B cell (primary cell): ENCODE measurements at places on chromosomes 16 and 17.

- no peak for DNase-seq
These were observed 819 bp downstream of the SUPT4H1 start for GRCh38 chr17:58351182-58351581.

GRCh38 chr16:17757808-17758207 lies 287.0 kb upstream of the XYLT1 start:
- no peak for DNase-seq

DNA sequence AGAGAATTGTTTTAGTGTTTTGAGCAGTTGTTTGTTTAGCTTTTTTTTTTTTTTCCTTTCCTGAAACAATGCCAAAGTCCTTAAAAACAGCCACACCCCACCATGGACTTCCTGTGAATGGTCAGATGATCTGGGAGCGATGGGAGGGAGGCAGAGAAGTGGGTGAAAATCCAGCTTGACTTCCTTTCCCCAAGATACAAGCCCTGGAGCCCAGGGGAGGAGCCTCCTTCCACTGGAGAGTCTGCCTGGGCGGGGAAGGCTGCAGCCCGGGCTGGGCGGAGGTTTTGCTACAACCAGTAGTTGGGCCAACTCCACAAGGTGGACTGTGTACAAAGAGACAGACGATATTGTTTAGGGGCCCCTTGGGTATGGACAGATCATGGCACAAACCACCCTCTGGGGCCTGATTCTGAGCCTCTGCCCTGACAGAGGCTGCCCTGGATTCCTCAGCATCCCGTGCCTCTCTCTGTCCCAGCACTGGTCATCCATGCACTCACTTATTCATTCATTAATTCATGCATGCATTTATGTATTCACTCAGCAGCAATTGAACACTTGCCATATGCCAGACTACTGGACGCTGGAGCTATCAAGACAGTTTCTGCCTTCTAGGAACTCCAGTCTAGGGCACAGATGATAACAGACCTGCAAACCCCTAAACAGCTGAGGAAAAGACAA lies 29.8 kb downstream of the WSB1 start:
- no peak for DNase-seq

DNA sequence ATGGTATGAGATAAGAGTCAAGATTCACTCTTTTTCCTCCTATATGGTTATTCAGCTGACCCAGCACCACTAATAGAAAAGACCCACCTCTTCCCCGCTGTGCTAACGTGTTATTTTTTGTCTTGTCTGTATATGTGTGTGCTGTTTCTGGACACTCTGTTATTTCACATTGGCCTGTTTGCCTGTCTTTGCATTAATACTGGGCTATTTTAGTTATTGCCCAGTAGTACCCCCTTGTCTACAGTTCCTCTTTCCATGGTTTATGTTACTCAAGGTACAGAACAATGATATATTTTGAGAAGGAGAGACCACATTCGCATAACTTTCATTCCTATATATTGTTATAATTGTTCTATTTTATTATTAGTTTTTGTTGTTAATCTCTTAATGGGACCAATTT lies 74.0 kb upstream of the SIAH1 start:
- DNase-seq, result no peak

GRCh38 chr16:87739801-87740200 lies 26.0 kb downstream of the KLHDC4 start:
- DNase-seq, result no peak

GRCh38 chr16:76456016-76456415 lies 178.8 kb downstream of the CNTNAP4 start:
- DNase-seq, result no peak

DNA sequence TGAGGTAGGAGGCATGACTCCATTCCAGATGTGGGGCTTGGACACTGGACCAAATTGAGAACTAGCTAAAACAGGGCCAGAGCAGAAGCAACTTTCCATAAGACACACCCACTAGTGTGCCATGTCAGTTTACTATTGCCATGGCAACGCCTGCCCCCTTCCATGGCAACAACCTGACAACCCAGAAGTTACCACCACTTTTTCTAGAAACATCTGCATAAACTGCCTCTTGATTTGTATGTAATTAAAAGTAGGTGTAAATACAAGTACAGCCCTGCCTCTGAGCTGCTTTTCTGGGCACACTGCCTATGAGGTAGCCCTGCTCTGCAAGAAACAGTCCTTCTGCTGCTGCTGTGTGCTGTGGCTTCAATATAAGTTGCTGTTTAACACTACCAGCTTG lies 19.5 kb upstream of the SCNN1B start:
- no peak for DNase-seq

DNA sequence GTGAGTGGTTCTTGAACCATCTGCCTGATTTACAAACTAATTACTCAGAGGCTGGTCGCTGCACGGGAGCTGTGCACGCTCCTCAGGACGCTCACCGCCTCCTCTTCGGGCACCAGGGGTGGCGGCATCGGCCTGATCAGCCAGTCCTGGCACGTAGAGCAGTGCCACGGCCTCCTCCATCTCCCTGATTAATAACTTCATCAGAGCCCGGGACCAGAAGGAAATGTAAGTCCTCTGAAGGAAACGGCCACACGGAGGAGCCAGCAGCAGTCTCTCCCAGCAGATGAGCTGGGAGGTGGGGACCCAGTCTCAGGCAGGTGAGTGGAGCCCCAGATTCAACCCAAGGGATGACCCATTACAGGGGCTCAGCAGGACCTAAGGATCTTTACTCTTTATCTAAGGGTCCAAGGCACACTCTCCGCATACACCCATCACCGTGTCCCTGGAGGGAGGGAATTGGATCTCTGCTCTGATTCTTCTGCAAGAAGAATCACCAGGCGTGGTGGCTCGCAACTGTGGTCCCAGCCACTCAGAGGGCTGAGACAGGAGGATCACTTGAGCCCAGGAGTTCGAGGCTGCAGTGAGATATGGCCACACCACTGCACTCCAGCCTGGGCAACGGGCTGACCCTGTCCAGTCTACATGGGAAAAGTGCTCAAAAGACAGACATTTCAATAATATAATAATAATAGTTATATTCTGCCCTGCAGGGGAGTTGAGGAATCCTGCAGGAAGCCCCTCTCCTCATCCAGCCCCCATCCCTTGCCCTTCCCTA lies 366.5 kb downstream of the SEC14L1 start:
- DNase-seq, result no peak

DNA sequence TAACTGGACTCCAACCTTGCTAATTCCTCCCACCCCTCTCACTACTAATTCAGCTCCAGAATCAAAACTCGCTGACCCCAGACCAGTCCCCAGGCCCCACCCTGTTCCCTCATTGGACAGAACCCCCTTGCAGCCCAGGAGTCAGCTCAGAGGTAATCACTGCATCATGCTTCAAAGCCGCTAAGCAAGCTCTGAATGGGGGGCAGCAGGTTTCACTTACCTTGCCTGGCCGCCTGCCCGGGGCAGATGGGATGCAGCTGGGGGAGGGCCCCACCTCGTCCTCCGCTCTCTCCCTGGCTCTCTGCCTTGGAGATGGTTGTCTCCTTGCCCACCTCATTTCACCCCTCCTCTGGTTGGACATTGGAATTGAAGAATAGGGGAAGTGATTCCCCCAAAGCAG lies 4.8 kb upstream of the NGFR start:
- DNase-seq, result no peak

- DNase-seq, result no peak
These were observed 77.2 kb downstream of the SHISA6 start for GRCh38 chr17:11318207-11318606.
